ENCODE measurements at places on chromosomes 3 and 15.

DNA sequence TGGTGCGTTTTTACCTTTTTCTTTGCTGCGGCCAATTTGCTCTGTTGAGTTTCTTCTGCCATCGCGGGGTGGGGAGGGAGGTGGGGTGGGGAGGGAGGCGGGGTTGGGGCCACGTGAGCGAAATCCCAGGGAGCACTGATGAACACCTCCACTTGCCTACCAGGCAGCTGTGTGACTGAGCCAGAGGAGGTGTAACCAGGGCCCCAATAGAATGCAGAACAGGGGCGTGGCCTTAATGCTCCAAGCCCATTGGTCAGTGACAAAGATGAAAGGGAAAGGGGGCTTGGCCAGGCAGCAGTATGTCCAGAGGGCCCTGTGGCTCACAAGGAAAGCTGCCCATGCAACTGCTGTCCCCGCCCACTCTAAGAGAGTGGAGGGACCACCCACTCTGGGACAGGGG lies 21.4 kb upstream of the OR4F6 start:
- no peak for DNase-seq

- peak; percentile 18 for DNase-seq
Measured at GRCh38 chr15:77243135-77243534, 172.2 kb upstream of the TSPAN3 start.

DNA sequence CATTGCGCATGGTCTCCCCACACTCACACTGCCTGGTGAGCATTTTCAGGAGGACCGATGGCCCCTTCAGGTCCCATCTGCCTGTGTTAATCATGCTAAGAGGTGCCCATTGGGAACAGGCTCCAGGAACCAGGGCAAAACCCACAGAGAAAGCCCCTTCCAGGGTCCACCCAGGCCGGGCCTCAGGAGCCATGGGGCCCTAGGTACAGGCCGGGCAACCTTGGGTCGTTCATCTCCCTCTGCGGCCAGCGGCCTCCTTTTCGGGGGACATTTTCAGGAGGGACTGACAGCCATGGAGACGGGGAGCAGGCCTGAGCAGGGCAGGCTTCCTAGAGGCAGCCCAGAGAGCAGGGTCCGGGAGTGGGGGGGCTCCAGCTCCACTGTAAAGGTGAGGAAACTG lies 68.0 kb upstream of the TAMM41 start:
- DNase-seq = no peak

GRCh38 chr3:169149349-169149890 lies 514.1 kb downstream of the MECOM start:
- DNase-seq = peak; percentile 83

GRCh38 chr15:77376770-77377169 lies 43.1 kb downstream of the PEAK1 start:
- DNase-seq = peak; percentile 19

- no peak for DNase-seq
Measured at GRCh38 chr3:43246976-43247375, 39.4 kb upstream of the SNRK start.

GRCh38 chr3:109284071-109284470 lies 32.2 kb downstream of the DPPA2 start:
- DNase-seq = no peak

- no peak for DNase-seq
Measured at GRCh38 chr3:149448331-149448831, 26.1 kb upstream of the TM4SF4 start.

Data from NCI-H526 treated with DMSO at 0.1 percent for 48 hours (cell line).